NCI-H2081 (cell line): ENCODE measurements at places on chromosomes 4 and X.

GRCh38 chr4:6134612-6135220, 65.6 kb downstream of the JAKMIP1 start:
- no peak for DNase-seq

GRCh38 chrX:47662144-47662657, 3.2 kb upstream of the UXT start:
- DNase-seq, result no peak

DNA sequence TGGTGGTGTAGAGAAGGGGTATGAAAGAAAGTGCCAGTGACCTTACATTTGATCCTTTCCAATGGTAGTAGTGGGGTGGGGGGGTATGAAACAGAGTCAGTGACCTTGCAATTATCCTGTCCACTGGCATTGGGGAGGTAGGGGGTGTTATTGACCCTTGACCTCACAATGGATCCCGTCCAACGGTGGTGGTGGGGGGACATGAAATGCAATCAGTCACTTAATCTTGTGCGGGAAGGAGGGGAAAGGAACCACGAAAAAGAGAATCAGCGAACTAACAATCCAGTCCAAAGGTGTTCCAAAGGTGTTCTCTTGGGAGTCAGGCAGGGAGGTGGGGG, 619 bp upstream of the PDK3 start:
- DNase-seq, result no peak

GRCh38 chr4:184293552-184293951, 75.9 kb upstream of the ENPP6 start:
- DNase-seq, result no peak

DNA sequence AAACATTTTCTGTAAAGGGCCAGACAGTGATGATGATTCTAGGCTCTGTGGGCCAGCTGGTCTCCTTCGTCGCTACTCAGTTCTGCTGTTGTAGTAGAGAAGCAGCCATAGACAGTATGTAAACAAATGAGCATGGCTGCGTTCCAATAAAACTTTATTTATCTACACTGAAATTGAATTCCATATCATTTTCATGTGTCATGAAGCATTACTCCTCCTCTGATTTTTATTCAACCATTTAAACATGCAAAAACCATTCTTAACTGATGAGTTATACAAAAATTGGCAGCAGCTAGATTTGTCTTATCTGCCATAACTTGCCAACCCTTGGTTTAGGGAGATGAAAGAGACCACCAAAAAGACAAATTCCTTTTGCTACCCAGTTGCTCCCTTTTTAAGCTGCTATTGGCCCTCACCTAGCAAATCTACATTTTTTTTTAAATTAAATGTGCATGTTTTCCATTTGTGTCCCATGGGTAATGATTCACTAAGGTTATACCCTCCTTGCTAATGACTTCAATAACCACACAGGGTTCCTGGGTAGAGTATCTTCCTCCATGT, 309.9 kb downstream of the DHX15 start:
- DNase-seq, result no peak

DNA sequence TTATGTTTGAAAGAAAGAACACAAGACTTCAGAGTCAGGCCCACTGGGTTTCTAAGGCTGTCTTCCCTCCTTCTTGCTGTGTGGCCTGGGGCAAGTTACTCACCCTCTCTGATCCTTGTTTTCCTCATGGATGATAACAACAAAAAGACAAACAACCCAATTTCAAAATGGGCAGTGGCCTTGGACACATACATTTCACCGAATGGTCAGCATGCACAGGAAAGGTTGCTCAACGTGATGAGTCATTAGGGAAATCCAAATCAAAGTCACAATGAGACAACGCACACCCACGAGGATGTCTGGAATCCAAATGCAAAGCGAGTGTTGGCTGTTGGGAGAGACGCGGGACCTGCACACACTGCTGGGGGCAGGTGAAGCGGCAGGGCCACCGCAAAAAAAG, 50.8 kb upstream of the PPP2R2C start:
- DNase-seq, result no peak

GRCh38 chrX:97268182-97268680, 384.5 kb downstream of the RPA4 start:
- no peak for DNase-seq

DNA sequence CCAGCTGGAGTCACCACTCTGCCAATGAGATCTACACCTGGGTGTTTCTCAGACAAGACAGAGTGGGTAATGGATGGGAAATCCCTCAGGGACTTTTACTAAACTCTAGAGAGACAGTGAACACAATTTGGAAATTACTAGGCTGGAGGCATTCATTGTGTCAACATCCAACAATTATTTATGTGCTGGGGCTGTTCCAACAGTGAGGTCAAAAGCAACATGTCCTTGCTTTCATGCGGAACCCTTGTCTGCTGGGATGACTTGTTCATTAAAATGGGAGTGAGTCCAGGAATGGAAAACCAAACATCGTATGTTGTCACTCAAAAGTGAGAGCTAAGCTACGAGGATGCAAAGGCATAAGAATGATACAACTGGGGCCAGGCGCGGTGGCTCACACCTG, 54.0 kb downstream of the DRD5 start:
- DNase-seq, result peak; percentile 12
